ENCODE measurements at places on chromosomes 7 and 10.

DNA sequence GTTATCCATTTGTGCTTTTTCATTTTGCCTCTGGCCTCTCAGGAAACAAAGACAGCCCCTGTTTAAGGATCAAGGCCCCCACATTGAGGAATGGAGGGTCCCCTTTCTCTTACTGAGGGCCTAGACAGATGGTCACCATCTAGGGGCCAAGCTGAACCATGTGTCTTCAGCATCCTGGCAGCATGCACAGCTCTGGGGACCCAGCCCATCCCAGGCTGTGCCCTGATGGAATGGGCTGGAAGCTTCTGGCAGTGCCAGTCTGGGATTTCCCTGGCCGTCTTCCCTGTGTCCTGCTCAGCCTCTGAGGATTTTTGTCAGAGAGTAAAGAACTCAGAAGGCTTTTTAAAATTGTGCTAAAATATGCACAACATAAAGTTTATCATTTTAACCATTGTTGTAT is 116.8 kb downstream of the ITIH5 start:
- no peak for DNase-seq

- no peak for DNase-seq
Observed at GRCh38 chr10:17512341-17513001, 58.1 kb upstream of the ST8SIA6 start.

- no peak for DNase-seq
Observed at GRCh38 chr7:9391221-9391620, 957.8 kb downstream of the NXPH1 start.

- DNase-seq = no peak
Observed at GRCh38 chr10:23884670-23885069, 324.3 kb upstream of the KIAA1217 start.

GRCh38 chr7:26681819-26682418 is 182.5 kb downstream of the SKAP2 start:
- DNase-seq = peak; percentile 36

GRCh38 chr7:155450970-155451801 is 6.7 kb upstream of the EN2 start:
- no peak for DNase-seq

- DNase-seq = no peak
Observed at GRCh38 chr7:128021366-128021765, 9.9 kb downstream of the LRRC4 start.
